ENCODE measurements at places on chromosomes 1 and 21.

- DNase-seq = no peak
Observed at GRCh38 chr1:153358691-153358975, 979 bp downstream of the S100A9 start.

DNA sequence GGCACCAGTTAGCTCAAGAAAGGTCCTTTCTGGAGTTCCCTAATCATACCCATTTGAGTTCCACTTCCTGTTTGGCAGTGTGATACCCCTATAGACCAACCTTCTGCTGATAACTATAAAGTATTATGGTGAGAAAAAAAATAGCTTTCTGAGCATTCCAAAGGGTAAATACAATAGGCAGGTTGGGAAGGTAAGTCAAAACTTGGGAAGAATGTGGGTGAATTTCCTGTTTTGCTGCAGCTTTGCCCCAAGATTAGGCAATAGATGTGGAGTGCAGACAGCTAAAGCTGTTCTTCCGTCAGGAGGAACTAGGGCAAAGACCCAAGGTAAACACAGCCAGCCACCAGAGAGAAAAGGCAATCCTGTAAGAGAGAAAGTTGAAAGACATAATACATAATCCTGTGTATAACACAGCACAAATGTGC lies 49.9 kb upstream of the GUCA2A start:
- no peak for DNase-seq

- DNase-seq = no peak
Observed at GRCh38 chr1:15830258-15830657, 17.2 kb upstream of the SPEN start.

DNA sequence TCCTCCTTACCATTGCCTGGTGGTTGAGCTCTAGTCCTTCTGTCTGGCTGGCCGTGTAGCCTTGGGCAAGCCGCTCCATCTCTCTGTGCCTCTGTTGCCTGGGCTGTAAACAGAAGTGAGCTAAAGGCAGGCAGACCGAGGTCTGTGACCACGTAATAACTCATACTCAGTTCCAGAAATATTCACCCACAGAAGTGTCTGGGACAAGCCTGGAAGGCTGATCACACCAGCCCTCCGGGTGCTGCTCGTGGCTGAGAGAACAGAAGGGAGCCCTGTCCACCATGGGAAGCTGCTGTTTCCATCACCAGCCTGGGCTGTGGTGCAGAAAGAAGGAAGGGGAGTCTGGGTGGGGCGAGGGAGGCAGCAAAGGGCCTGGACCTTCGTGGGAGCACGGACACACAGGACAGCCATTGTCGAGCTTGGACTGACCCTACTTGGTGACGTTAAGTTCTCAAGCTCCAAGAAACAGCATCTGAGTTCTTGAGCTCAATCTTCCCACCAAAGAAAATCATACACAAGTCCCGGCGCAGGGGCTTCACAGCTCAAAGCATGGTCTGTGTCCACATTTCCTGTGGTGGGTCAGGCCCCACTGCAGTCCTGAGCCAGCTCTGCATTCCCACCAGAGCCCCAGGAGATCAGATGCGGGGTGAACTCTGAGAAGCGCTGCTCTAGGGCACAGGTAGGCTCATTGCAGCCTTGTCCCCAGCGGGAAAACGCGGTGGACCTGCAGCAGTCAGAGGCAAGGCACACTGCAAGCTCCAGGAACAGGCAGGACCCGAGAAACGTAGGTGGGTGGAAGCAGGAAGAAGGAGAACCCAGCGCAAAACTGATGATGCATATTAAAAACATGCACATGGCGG lies 61.8 kb downstream of the RUNX3 start:
- DNase-seq = no peak

DNA sequence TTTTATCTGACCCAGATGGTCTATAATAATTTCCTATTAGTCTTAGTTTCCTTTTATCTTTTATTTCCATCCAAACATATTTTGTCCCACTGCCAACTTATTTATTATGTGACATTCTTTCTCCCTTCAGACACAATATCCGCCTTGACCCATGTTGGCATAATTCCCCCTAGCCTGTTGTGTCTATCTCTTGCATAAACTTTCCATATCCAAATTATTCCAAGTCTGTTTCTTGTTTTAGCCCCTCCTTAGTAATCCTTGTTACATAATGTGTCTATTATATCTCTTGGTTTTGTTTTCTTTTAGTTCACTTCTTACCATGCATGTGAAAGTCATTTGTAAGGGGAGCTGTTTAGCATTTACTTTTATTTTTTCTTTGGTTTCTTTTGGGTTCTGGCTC lies 81.6 kb upstream of the CACHD1 start:
- no peak for DNase-seq

DNA sequence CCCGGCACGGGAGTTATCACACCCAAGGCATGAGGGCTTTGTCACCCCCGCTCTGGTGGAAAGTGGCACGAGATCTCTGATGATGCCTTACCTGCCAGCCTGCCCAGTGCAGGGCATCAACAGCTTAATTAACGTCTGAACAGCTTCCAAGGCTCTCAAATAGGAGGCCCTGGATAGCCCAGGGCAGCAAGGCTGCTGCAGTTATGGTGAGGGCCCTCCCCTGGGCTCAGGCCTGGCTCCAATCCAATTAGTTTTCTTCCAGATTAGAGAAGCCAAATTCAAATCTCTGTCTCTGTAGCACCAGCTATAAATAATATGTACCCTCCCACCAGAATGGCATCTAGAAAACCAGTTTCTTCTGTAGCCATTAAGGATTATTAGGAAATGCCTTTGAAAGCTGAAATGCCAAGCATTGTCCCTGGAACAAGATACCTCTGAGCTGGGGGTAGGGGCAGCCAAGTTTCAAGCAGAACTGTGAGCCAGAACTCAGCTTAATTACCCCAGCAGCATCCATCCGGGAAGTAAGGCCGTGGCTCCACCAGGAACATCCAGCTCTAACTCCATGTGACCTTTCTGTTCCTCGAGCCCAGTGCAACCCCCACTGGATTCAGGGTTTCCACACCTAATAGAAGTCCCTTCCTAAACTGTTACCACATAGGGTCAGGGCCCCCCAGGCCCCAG lies 12.5 kb downstream of the QSOX1 start:
- no peak for DNase-seq

GRCh38 chr1:94958081-94958480 lies 31.2 kb upstream of the CNN3 start:
- DNase-seq = no peak

Measured in CD4-positive, alpha-beta T cell treated with Interleukin-4 for 1 hour (primary cell).